IMR-90 (cell line): ENCODE measurements at places on chromosomes 16 and 17. TPM values are rescaled to one million over a fixed set of nuclear protein-coding genes. Genes with fewer than 3 reads are reported as not detected.

Gene FNDC8
- total RNA-seq: not detected in 2 replicates

Gene KRT25
- total RNA-seq: not detected in 2 replicates

Gene TP53TG3F
- not detected in 2 replicates for total RNA-seq

Gene C17orf107
- total RNA-seq: 0.54 and 0.56 TPM in 2 replicates

Gene GNG13
- total RNA-seq: not detected in 2 replicates

Gene CASKIN2
- total RNA-seq: 2.2 and 2.9 TPM in 2 replicates

Gene RNF40
- total RNA-seq: 63.9 and 72.4 TPM in 2 replicates
